NCI-H526 (cell line): ENCODE measurements at places on chromosomes 6 and 20.

DNA sequence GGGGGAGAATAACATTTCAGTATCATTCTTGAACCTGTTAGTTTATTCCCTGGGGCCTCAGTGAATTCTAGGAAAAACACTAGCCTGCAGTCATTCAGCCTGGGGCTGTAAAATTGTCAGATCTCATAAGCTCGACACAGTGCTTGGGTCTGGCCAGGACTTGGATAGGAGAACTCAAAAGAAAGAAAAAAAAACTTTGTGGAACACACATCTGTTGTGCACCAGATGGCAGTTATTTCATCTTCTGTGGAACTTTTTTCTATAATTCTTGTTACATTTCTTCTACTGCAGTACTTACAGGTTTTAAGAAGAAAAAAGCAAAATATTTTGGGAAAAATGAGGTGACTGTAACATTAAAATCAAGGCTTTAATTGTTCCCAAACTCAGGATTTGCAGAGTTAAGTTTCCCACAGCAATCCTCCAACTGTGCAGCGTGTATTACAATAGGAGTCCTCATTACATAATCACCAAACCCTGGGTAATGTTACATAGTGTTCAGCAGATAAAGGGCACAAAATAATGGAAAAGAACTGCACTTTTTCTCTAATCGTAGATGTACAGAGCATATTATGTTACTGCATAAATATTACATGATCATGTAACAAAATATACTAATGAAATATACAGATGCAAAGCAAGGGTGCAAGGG, 531.1 kb upstream of the CITED2 start:
- no peak for DNase-seq

- DNase-seq, result no peak
These were observed 20.6 kb upstream of the EZR start for GRCh38 chr6:158839796-158840195.

GRCh38 chr20:49641683-49642656, 71.7 kb downstream of the B4GALT5 start:
- DNase-seq, result peak; percentile 85

DNA sequence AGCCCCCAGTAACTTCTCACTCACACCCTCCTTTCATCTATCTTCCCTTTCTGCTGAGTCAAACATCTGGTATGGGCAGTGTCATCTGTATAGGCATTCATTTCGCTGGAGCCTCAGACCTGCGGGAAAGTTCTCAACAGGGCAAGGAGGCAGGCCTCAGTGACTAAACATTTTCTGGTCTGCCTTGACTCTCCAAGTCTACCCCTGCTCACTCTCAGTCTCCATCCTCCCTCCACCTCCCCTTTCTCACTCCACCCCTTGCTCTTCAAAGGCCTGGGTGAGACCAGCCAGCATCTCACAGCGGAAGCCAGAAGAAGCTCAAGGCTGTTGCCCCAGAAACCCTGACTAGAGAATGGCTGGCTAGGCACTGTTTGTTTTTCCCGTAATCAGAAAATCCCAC, 105.0 kb upstream of the BEND6 start:
- no peak for DNase-seq

DNA sequence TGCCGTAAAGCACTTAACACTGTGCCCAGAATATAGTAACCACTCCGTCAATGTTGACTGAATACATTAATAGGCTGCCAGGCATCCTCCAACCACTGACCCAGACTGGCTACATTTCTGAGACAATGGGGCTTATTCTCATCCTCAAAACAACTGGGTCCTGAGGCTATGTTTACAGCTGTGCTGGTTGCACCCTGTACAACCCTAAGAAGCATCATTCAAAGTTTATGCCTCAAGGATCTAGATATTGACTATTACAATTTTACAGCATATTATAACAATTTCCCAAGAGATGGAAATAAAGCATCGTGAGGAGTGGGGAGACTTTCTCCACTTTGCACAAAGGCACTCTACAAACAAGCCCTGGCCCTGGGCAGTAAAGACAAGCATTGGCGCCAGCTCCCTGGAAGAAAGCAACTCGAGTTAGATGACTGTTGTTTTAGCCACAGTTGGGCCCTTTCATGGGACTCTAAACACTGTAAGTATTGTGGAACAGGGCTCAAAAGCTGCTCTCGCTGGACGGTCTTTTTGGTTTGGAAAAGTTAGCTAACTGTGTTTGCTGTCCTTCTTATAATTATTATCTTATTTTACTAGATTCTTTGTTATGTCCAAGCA, 30.2 kb downstream of the MYLIP start:
- DNase-seq, result no peak

DNA sequence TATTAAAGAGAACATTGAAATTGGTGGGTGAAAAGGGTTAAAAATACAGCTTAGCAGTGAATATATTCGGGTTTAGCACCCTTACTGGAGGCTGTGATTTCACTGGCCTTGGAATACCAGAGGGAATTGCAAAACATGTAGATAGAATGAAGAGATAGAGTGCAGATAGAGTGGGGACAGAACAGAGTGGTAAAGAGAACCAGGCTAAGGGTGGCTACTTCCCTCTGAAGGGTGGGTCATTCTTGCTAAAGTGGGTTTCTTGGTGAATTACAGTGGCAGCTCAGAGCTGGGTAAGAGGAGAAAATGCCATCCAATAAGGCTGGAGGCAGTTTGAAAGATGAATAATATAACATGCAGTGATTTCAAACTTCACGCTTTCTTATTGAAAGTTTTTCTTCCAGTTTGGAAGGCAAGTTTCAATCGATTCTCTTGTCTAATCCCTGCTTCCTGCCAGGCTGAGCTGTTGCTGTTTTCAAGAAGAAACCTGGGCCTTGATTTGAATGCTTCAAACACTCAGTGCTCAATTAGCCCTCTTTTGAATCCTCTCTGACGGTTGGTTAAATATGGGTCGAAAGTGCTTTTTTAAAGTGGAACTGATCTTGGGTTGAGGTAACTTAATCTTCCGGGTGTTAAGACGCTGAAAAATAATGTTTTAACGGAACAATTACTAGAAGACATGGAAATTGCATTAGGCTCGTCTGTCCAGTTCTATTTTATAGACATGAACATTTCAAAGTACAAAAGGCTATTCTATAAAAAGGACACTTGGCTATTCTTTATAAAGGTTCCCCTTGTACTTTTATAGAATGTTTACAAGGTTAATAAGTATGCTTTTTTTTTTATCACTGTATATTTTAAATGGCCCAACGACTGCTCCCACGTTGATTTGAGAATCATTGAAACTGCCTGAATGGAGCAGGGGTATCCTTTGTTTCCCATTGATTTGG, 203.3 kb downstream of the BCAS1 start:
- DNase-seq, result peak; percentile 34

GRCh38 chr6:108944707-108945680, 96.8 kb downstream of the ARMC2 start:
- no peak for DNase-seq

DNA sequence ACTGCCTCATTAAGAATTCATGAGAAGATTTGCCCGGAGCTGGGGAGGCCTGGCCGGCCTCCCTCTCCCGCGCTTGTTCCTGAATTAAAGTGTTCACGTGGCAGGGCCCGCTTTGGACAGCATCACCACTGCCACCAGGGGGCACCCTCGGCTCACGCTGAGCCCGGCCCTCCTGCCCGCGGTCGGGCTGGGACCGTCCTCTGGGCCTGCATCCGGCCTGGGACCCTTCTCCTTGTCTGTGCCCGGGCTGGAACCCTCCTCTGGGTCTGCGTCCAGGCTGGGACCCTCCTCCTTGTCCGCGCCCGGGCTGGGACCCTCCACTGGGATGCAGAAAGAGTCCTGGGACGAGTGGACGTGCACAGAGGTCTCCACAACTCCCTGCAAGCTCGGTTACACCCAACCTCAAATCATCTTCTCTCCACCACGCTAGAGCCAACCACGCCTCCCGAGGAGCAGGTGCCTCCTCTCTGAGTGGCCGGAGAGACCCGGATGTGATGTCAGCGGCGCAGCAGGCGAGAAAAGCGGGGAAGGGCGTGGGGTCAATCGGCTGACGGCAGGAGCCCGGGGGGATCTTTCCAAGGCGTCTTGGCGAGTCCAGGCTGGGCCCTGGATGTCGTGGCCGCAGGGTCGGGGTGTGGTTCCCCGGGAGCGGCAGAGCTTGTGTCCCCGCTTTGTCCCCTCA, 50.9 kb upstream of the DACT2 start:
- DNase-seq, result peak; percentile 80

- no peak for DNase-seq
These were observed 11.9 kb downstream of the XKR7 start for GRCh38 chr20:31979713-31980426.

DNA sequence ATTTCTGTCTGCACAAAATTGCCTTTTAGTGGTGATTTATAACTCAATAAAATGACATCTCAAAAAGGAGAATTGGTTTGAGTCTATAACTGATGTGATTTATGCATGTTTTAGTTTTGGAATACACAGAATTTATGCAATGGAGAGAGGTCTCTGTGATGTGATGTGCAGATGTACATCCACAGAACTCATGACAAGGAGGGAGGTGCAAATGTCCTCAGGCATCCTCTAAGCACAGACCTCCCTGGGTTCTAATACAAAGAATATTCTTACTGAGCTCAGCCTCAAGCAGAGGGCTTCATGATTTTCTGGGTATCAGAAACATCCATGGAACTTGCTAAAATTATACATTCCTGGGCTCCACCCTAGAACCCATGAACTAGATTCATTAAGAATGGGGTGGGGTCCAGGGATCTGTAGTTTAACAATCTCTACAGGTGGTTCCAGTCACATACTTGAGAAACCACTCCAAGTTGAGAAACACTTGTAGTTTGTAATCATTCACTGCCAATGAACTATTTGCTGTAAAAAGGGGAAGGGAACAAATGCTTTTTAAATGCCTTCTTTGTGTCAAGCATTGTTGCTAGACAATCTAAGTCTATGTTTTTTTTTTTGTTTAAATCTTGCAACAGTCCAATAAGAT, 60.2 kb upstream of the NEDD9 start:
- no peak for DNase-seq

GRCh38 chr6:15871276-15871675, 208.4 kb upstream of the DTNBP1 start:
- no peak for DNase-seq
